Activated CD8-positive, alpha-beta memory T cell treated with anti-CD3 and anti-CD28 coated beads for 1 hour (primary cell): ENCODE measurements at places on chromosomes 1 and 21.

- no peak for DNase-seq
Measured at GRCh38 chr1:998995-999724, 737 bp downstream of the HES4 start.

GRCh38 chr1:113042285-113043143, 30.5 kb upstream of the LRIG2 start:
- DNase-seq: no peak

DNA sequence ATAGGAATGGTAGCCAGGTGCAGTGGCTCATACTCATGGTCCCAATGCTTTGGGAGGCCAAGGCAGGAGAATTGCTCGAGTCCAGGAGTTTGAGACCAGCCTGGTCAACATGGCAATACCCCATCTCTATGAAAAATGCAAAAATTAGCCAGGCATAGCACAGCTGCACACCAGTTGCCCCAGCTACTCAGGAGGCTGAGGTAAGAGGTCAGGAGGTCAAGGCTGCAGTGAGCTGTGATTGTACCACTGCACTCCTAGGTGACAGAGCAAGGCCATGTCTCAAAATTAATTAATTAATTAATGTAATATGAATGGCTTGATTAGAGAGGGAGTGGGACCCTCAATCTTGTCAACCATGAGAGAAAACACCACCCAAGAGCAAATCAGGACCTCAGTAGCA, 198.7 kb upstream of the DUSP10 start:
- DNase-seq: no peak

GRCh38 chr21:45640888-45641479, 2.5 kb upstream of the PCBP3 start:
- DNase-seq: no peak

GRCh38 chr1:66384258-66384921, 149.6 kb upstream of the SGIP1 start:
- no peak for DNase-seq

GRCh38 chr1:235077571-235078479, 50.8 kb downstream of the TOMM20 start:
- DNase-seq: no peak

GRCh38 chr1:212753749-212754148, 37.8 kb downstream of the NSL1 start:
- no peak for DNase-seq
